ENCODE measurements at places on chromosomes 1 and 21. TPM values are rescaled to one million over a fixed set of nuclear protein-coding genes. Genes with fewer than 3 reads are reported as not detected.

The ASTN1 gene
- 3.6 TPM for total RNA-seq

The GBP7 gene
- not detected for total RNA-seq

The FTCD gene
- 0.43 TPM for total RNA-seq

DNA sequence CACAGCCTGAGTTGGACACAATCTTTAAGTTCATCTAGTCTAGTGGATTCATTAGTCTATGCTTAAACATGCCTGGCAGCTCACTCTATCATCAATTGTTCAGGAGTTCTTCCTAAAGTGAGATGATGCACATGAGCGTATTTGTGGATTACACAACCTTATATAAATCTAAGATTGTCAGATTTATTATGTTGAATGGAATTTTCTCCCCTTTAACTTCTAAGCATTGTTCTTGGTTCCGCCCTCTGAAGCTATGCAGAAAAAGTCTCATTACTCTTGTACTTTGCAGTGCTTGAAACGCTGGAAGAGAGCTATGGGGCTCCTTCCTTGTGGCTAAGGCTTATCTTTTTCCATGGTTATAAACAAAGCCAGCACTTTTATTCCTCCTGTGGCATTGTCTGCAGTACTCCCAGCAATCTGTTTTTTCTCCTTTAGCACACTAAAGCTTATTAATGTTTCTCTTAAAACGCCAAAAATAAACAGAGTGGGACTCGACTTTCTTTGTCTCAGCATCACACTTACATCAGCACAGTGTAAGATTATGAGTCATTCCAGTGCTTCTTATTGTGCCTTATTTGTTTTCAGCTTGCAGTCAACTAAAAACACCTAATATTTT is 316.8 kb upstream of the CAMK1G start:
- peak; percentile 50 for DNase-seq

- no peak for DNase-seq
Observed at GRCh38 chr1:61125263-61125662, 42.9 kb downstream of the NFIA start.

The SPRR2B gene
- not detected for total RNA-seq

GRCh38 chr1:225257081-225257480 is 170.8 kb downstream of the LBR start:
- no peak for DNase-seq

- no peak for DNase-seq
Observed at GRCh38 chr1:181396171-181396670, 87.1 kb upstream of the CACNA1E start.

DNA sequence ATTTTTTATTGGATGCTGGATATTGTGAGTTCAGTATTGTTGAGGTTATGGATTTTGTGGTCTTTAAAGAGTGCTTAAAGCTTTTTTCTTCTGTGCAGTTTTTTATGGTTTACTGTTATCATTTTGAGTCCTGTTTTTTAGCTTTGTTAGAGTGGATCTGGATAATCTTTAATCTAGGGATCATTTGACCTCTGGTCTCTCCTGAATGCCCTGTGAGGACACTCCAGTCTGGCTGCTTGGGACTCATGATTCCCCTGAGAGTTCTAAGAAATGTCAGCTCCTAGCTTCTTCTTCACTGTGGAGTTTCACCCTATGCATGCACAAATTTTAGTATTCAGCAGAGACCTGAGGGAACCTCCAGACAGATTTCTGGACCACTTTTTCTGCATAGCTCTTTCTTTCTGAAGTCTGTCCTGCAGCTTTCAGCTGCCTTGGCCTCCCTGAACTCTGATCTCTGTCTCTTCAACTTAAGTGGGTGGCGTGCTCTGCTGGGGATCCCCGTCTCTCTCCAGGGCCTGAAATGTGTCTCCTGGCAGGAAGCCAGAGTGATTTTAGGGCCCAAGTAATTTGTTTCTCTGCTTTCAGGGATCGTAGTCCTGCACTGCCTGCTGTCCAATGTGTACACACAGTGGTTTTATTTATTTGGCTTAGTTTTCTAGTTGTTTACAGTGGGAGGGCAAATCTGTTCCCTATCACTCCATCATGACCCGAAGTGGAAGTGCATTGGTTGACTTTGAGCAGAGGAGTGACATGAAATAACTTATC is 14.7 kb downstream of the PEX14 start:
- no peak for DNase-seq

- DNase-seq: no peak
Observed at GRCh38 chr21:44734026-44734745, 22.8 kb upstream of the TSPEAR start.

DNA sequence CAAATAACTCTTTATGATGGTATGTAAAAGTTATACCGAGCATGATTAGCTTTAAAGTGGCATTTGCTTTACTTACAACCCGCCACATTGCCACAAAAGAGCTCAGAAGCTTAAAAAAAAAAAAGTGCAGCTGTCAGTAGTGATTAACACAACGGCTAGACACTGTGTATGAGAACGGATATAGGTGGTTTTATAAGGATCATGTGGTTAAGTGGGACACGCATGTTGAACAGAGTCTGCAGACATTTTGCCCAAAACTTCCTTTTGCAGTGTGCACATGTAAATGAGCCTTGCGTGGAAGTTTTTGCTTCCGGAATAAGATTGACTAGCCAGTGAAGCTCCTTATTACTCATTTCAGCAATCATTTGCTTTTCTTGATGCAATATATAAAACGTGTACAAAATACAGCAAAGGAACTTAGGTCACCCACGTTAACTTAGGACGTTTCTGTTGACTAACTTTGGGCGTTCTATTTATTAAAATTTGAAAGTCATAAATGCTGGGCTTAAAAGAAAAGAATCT is 58.7 kb upstream of the RGS1 start:
- no peak for DNase-seq

The ZMYND12 gene
- 6.6 TPM for total RNA-seq

The TRAF3IP3 gene
- total RNA-seq: 8.3 TPM

- DNase-seq: peak; percentile 55
Observed at GRCh38 chr1:243944429-243945160, 94.6 kb upstream of the AKT3 start.

DNA sequence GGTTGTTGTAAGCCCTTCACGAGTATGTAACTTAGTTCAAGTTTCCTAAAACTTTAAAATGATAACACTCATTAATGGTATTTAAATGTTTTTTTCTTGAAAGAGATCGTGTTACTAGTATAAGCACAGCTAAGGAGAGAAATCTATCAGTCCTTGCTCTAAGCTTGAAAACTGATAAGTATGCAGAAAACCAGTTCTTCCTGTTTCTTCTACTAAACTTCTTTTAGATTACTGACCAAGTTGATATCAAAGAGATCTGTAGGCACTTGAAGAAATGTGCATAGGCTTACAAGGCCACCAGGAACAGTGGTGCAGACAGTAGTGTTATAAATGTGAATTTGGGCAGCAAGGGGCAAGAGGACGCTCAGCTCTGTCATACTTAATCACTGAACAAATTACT is 3.9 kb downstream of the EFCAB14 start:
- DNase-seq: no peak

The C1orf185 gene
- not detected for total RNA-seq

The HSD3B1 gene
- total RNA-seq: not detected

DNA sequence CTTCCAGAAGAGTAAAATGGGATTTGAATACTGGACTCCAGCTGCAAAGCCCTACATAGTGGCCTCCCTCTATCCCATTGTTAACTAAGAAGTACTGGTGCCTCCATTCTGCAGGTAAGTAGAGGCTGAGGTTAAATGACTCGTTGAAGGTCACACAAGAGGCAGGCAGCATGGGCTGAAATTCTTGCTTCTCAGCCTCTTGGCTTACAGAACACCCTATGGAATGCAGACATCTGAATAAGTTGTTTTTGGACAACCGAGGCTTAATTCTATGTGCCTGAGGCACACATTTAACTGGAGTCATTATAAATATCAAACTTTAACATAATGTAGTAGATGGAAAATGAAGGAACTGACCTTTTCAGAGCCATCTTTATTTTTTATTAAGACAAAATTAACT is 5.7 kb downstream of the DNAJC11 start:
- no peak for DNase-seq

DNA sequence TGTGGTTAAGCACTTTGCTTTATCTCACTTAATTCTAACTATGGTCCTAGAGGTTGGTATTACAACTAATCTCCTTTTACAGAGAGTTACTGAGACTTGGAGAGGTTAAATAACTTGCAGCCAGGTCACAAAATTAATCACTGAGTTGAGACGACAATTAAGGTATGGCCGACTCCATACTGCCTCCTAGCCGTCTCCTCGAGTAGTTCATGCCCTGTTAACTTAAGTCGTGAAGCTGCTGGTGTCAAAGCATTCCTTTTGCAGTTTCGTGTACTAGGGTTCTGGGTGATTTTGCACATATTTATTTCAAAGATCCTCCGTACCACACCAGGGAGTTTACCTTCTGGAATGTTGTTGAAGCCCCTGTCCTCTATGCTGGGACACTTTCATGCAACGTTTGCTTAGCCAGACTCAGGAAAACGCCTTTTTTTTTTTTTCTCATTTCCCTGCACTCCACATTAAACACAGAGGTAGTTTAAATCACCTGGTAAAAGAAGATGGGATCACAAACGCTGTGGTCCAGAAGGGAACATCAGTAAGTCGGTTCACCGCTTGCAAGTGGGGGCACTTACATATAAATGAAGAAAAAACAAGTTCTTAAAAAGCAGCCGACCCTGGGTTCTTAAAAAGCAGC is 570 bp upstream of the NEK7 start:
- DNase-seq: peak; percentile 88

The ACADM gene
- total RNA-seq: 36.4 TPM

- DNase-seq: no peak
Observed at GRCh38 chr21:18840239-18840638, 436.7 kb upstream of the TMPRSS15 start.

DNA sequence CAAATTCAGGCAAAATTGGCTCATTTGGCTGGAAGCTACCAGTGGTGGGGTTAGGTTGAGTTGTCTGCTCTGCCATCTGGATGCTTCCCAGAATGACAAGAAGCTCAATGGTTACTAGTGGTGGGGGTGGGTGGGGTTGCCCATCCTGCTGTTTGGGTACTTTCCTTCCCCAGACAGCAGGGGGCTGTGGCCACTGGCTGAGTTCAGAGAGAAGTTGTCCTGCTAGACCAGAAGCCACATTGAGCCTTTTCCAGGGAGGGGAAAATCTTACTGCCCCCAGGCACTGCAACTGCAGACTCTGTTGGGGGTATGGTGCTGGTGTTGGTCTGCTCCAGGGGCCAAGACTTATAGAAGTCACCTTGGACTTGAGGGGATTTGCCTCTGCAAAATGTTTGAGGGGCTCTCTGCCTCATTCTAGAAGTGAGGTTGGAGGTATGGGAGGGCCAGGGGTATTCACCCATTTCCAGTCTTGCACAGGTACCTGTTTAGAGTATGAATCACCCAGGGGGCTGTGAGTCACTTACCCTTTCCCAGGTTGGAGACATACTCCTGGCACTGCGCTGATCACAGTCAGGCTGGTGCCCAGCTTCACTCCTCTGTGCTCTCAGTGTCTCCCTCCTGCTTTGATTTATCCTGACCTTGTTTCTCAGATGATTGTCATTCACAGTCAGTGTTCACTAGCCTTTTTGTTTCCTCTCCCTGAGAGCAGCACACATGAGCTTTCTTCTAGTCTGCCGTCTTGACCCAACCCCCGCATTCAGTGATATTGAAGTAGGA is 89.1 kb upstream of the NEGR1 start:
- no peak for DNase-seq

- peak; percentile 51 for DNase-seq
Observed at GRCh38 chr21:36692835-36693488, 6.0 kb upstream of the SIM2 start.

DNA sequence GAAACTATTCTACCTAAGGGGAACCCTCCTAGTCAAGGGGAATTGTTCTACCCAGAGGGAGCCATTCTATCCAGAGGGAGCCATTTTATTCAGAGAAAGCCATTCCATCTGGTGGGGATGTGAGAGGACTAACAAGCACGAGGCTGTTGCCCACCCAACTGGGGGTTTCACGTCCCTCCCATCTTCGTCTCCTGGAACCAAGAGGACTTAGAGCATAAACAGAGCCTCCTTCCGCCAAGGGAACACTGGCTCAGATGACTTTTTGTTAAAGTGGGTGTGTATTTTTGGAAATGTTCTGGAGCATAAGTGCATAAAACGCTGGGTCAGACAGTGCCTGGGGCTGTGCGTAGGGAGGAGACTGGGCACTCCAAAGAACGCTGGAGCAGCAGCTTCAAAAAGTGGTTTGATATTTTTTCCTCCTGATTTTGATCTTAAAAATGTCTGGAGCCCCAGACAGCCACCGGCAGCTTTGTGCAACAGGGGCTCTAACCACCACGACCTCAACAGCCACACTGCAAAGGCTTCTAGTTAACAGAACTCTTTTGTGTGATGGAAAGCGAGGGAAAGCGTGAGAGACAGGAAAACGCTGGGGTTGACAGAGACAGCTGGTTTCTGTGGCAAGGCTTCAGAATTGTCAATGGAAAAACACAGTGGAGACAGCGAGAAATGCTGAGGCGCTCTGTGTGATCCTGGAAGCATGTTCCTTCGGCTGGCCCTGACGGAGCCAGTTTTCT is 363.6 kb upstream of the CAMK1G start:
- peak; percentile 98 for DNase-seq

- no peak for DNase-seq
Observed at GRCh38 chr1:29394521-29395225, 158.4 kb downstream of the PTPRU start.

The PTGFRN gene
- 51.7 TPM for total RNA-seq

DNA sequence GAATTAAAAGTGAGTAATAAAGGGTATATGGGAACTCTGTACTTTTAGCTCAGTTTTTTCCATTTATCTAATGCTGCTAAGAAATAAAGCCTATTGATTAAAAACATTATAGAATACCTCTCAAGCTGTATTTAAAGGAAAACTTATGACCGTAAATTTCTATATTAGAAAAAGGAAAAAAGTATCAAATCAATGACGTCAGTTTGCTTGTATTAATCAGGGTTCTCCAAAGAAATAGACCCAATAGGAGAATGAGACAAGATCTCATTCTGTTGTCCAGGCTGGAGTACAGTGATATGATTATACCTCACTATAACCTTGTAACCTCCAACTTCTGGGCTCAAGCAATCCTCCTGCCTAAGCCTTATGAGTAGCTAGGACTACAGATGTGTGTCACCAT is 15.4 kb upstream of the LRIF1 start:
- no peak for DNase-seq

- DNase-seq: no peak
Observed at GRCh38 chr1:109112056-109112651, 1.8 kb upstream of the ELAPOR1 start.

- no peak for DNase-seq
Observed at GRCh38 chr21:17488620-17489019, 24.2 kb upstream of the CXADR start.

DNA sequence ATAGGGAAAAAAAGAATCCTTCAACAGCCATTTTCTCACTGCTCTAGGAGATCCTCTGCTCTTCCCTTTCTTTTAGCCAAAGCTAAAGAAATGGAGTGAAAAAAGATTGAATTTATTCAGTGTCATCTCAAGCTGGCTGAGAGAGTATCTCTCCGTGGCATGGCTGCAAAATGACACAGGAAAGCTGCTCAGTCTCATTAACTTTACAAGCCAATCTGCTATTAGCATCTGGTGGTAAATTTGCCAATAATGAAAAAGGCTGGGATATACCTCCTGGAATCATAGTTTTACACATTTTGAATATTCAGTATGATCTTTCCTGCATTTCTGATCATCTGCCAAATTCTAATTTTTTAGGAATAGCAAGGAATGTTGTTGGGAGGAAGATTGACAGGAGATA is 176.8 kb upstream of the CHRM3 start:
- DNase-seq: no peak

GRCh38 chr1:233884461-233885151 is 19.9 kb upstream of the SLC35F3 start:
- DNase-seq: no peak

Data from lung (tissue), 17 donors.